ENCODE measurements at places on chromosomes 13 and 19. TPM values are rescaled to one million over a fixed set of nuclear protein-coding genes. Genes with fewer than 3 reads are reported as not detected.

DNA sequence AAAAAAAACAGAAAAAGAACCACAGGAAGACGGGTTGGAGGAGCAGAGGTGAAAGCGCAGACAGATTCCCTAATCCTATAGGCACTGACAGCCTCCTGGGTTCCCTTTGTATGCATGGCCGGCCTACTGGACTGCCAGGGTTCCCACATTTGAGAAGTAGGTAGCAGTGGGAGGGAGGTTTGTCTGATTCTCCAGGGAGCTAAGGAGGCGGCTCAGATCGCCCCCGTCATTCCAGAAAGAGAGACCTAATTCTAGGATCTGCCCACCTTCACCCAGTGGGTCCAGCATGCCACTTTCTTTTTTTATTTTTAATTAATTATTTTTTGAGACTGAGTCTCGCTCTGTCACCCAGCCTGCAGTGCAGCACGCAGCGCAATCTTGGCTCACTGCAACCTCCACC lies 9.7 kb upstream of the CCL25 start:
- H3K36me3 ChIP-seq, result no peaks in the 10 kb centered on the region
- H3K4me3 ChIP-seq, result no peak overlapping the region
- no peak overlapping the region for H3K27ac ChIP-seq
- H3K4me1 ChIP-seq, result no peaks in the 10 kb centered on the region
- DNase-seq, result no peak
- no peaks in the 10 kb centered on the region for H3K27me3 ChIP-seq

DNA sequence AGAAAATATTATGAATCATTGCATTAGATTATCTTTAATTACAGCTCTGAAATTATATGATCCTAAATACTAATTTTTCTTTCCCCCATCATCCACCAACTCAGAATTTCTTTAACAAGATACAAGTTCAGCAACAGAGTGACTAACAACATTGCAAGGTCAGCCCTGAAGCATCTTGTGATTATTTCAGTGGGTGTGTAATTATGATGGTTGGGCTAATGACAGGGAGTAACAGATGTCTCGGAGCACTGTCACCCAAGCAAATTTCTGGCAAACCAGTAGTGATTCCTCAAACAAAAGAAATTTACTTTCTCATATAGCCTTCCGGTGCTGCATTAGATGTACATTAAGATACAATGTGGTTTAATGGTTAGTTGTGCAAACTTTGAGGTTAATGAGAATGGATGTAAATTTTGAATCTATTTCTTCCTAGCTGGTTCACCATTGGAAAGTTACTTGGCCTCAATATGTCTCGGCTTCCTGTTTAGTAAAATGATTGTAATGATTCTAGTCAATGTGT lies 238.9 kb downstream of the ITGBL1 start:
- H3K27ac ChIP-seq, result no peak overlapping the region
- no peaks in the 10 kb centered on the region for H3K4me1 ChIP-seq
- no peak for DNase-seq
- H3K27me3 ChIP-seq, result no peaks in the 10 kb centered on the region
- no peak overlapping the region for H3K4me3 ChIP-seq

- DNase-seq, result no peak
- H3K4me1 ChIP-seq, result peaks cover 47% of the 10 kb centered on the region
- peak overlapping the region; percentile 97 for H3K27ac ChIP-seq
- H3K4me3 ChIP-seq, result peak overlapping the region; percentile 89
- peaks cover 51% of the 10 kb centered on the region for H3K36me3 ChIP-seq
Measured at GRCh38 chr19:8320564-8321066, 560 bp downstream of the NDUFA7 start.

GRCh38 chr19:4967738-4968461 lies 1.0 kb upstream of the KDM4B start:
- no peaks in the 10 kb centered on the region for H3K27me3 ChIP-seq
- H3K4me1 ChIP-seq, result peaks cover 39% of the 10 kb centered on the region
- DNase-seq, result no peak
- peak overlapping the region; percentile 90 for H3K27ac ChIP-seq
- H3K4me3 ChIP-seq, result peak overlapping the region; percentile 30
- H3K36me3 ChIP-seq, result no peaks in the 10 kb centered on the region

- no peak overlapping the region for H3K27ac ChIP-seq
- DNase-seq, result no peak
- H3K4me3 ChIP-seq, result no peak overlapping the region
- no peaks in the 10 kb centered on the region for H3K4me1 ChIP-seq
- no peaks in the 10 kb centered on the region for H3K36me3 ChIP-seq
- no peaks in the 10 kb centered on the region for H3K27me3 ChIP-seq
Measured at GRCh38 chr19:23525276-23525852, 130.1 kb upstream of the ZNF91 start.

DNA sequence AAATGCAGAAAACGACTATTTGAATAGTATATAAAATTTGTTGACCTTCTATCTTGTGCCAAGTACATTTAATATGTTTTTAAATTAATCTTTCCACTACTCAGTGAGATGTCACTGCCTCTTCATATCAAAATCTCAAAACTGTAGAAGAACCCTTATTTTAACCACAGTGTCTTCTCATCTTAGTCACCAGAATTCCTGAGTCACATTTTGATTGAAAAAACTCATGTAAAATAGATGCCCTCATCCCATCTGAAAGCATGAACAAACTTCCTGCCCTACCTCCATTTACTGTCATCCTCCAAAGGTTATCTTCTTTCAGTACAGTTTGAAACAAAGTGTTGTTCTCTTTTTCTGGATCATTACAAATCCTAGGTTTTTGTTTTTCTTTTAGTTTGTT lies 1215.4 kb downstream of the PCDH9 start:
- H3K27me3 ChIP-seq, result no peaks in the 10 kb centered on the region
- no peaks in the 10 kb centered on the region for H3K4me1 ChIP-seq
- no peak for DNase-seq
- H3K4me3 ChIP-seq, result no peak overlapping the region

- no peak for DNase-seq
- H3K4me1 ChIP-seq, result no peaks in the 10 kb centered on the region
- no peaks in the 10 kb centered on the region for H3K27me3 ChIP-seq
- H3K4me3 ChIP-seq, result no peak overlapping the region
Measured at GRCh38 chr19:16022251-16022650, 54.0 kb upstream of the TPM4 start.

GRCh38 chr19:3721131-3721886 lies 13.1 kb downstream of the TJP3 start:
- H3K27me3 ChIP-seq, result peaks cover 16% of the 10 kb centered on the region
- peaks cover 84% of the 10 kb centered on the region for H3K4me1 ChIP-seq
- H3K36me3 ChIP-seq, result no peaks in the 10 kb centered on the region
- DNase-seq, result no peak
- H3K4me3 ChIP-seq, result peak overlapping the region; percentile 40

- H3K27ac ChIP-seq, result no peak overlapping the region
- no peaks in the 10 kb centered on the region for H3K36me3 ChIP-seq
- peak overlapping the region; percentile 66 for H3K4me3 ChIP-seq
- H3K4me1 ChIP-seq, result peaks cover 11% of the 10 kb centered on the region
- no peaks in the 10 kb centered on the region for H3K27me3 ChIP-seq
Measured at GRCh38 chr19:19619181-19619848, 828 bp upstream of the PBX4 start.

DNA sequence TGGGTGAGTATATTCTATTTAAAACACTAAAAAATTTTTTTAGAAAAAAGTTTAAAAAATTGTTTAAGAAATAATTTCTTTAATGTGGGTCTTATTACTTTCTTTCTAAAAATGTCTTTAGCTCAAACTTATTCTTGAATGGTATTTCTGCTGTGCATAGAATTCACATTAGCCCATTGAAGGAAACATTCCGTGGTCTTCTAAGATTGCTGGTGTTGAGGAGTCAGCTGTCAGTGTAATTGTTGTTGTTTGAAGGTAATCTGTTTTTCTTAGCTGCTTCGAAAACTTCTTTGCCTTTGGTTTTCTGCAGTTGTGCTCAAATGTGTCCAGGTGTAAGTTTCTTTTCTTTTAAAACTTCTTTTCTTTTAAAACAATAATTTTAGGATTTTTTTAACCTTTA lies 85.4 kb upstream of the KLF12 start:
- no peaks in the 10 kb centered on the region for H3K27me3 ChIP-seq
- no peak overlapping the region for H3K27ac ChIP-seq
- no peaks in the 10 kb centered on the region for H3K4me1 ChIP-seq

GRCh38 chr13:73998631-73999030 lies 135.6 kb downstream of the KLF12 start:
- DNase-seq, result no peak
- H3K36me3 ChIP-seq, result no peaks in the 10 kb centered on the region
- H3K27ac ChIP-seq, result no peak overlapping the region

DNA sequence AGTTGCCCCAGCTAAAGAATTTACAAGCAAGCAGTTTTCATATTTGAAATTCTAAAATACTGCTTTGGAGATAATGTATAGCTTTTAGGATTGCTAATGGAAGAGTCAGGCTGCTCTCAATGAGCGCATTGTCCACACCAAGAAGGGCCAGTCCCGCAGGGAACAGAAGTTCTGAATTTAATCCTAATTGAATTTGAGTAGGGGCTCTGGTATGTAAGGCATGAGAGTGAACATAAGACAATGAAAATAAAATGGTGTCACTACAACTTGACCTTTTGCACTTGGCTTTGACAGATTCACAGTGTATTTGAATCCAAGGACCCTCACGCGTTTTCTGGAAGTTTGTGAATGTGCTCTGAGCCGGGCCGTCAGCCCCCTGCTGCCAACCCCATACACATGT lies 32.6 kb downstream of the RAB20 start:
- peak overlapping the region; percentile 1 for H3K27ac ChIP-seq
- no peaks in the 10 kb centered on the region for H3K36me3 ChIP-seq
- no peak for DNase-seq
- peaks cover 9% of the 10 kb centered on the region for H3K4me1 ChIP-seq
- H3K27me3 ChIP-seq, result no peaks in the 10 kb centered on the region

DNA sequence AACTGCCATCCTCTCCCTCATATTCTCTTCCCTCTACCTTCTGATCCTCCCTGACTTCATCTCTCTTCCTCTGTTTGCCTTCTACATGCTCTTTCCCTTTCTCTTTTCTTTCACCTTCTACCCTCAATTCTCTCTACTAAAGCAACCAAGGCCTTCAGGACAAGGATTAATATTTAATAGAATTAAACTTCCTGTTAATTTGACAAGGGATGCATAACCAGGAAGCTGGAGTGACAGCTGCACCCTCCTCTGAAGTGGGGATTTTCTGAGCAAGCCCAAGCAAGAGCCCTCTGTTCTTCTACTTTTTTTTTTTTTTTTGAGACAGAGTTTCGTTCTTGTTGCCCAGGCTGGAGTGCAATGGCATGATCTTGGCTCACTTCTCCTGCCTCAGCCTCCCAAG lies 63.4 kb upstream of the MED4 start:
- no peak for DNase-seq
- H3K4me3 ChIP-seq, result no peak overlapping the region
- H3K4me1 ChIP-seq, result peaks cover 60% of the 10 kb centered on the region
- H3K36me3 ChIP-seq, result no peaks in the 10 kb centered on the region
- H3K27me3 ChIP-seq, result no peaks in the 10 kb centered on the region

DNA sequence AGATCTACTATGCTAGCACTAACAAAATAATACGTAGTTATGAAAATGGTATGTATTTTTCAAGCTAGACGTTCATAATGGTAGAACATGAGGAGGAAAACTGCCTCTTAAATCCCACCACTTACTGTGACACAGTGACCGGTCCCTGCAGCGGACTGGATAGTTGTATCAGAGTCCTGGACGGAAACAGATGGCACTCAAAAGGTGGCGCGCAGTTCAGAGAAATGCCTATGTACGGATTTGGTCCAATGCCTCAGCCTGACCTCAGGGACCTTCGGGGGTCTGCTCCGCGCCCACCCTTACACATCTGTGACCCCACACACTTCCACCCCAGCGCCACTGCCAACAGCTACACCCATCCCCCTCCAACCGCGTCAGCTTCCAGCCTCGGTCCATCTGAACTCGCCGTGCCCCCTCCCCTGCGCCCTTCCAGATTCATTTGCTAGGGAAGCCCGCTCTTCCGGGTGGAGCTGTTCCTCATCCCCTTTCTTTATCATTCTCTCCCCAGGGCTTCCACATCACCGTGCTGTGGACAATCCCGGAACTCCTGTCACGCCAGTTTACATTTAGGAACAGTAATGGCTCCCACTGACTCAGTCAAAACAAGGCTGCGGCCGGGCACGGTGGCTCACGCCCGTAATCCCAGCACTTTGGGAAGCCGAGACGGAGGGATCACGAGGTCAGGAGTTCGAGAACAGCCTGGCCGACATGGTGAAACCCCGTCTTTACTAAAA lies 792 bp upstream of the LENG8 start:
- peaks cover 26% of the 10 kb centered on the region for H3K4me1 ChIP-seq
- H3K4me3 ChIP-seq, result peak overlapping the region; percentile 83
- peak overlapping the region; percentile 98 for H3K27ac ChIP-seq
- H3K36me3 ChIP-seq, result peaks cover 14% of the 10 kb centered on the region

DNA sequence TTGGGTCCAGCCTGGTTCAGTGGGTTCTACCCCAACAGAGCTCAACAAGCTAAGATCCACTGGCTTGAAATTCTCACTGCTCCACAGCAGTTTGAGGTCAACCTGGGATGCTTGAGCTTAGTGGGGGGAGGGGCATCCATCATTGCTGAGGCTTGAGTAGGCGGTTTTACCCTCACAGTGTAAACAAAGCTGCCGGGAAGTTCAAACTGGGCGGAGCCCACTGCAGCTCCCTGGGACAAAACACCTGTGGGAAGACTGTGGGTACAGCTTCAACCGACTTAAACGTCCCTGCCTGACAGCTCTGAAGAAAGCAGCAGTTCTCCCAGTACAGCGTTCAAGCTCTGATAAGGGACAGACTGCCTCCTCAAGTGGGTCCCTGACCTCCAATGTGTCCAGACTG lies 1161.9 kb downstream of the UQCRFS1 start:
- H3K27me3 ChIP-seq, result no peaks in the 10 kb centered on the region
- no peaks in the 10 kb centered on the region for H3K4me1 ChIP-seq
- no peak overlapping the region for H3K27ac ChIP-seq
- no peaks in the 10 kb centered on the region for H3K36me3 ChIP-seq
- DNase-seq, result no peak
- H3K4me3 ChIP-seq, result no peak overlapping the region

DNA sequence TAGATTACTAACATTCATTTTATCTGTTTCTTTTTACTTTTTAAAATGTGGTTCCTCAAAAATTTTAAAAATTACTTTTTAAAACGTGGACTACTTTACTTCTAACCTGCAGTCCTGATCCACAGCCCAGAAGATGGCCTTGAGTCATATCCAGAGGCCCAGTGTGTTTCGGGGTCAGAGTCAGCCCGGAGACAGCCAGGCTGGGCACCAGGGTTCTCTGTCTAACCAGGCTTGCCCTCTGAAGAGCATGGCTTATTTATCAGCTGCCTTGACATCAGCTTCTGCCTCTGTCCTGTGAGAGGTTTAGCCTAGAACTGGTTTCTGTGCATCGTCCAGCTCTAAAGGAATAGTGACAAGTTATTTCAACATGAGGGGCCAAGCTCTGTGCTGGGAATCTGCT lies 332.0 kb downstream of the FGF9 start:
- H3K27ac ChIP-seq, result no peak overlapping the region
- no peaks in the 10 kb centered on the region for H3K4me1 ChIP-seq
- no peaks in the 10 kb centered on the region for H3K36me3 ChIP-seq
- no peaks in the 10 kb centered on the region for H3K27me3 ChIP-seq

ZNF549 gene
- total RNA-seq, result 4.8 TPM

LRRC63 gene
- not detected for total RNA-seq

ZNF471 gene
- 0.80 TPM for total RNA-seq

TTC9B gene
- total RNA-seq, result not detected

BICRA gene
- 8.0 TPM for total RNA-seq

ZNF837 gene
- 2.4 TPM for total RNA-seq
